Fibroblast of skin of right biceps (primary cell): ENCODE measurements at places on chromosomes 2 and 18.

GRCh38 chr2:220687231-220687843 lies 884.8 kb downstream of the EPHA4 start:
- DNase-seq, result peak; percentile 67

GRCh38 chr2:86783615-86784339 lies 6.9 kb downstream of the CD8A start:
- no peak for DNase-seq

- no peak for DNase-seq
These were observed 89.6 kb downstream of the TGFA start for GRCh38 chr2:70463997-70464396.

- DNase-seq, result no peak
These were observed 116.0 kb downstream of the CELF4 start for GRCh38 chr18:37449618-37450017.

DNA sequence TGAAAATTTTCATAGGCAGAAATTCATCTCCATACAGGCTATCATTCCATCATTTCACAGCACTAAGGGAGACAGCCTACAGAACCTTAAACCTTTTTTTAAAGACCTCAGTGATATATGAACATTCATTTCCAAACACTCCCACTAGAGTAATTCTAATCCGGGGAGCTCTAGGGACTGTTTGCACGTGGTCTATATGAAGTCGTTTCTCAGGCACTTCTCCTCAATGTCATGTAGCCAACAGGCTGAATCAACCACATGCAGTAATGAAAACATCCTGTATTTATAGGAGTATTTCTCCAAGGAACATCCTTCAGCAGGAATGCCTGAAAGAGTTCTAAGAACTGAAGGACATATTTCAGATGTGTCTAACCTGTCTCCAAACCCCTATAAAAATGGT lies 97.3 kb upstream of the CREB1 start:
- peak; percentile 75 for DNase-seq
